ENCODE measurements at places on chromosomes 7 and 10.

- no peak for DNase-seq
Observed at GRCh38 chr10:126001576-126001975, 105.2 kb downstream of the FANK1 start.

DNA sequence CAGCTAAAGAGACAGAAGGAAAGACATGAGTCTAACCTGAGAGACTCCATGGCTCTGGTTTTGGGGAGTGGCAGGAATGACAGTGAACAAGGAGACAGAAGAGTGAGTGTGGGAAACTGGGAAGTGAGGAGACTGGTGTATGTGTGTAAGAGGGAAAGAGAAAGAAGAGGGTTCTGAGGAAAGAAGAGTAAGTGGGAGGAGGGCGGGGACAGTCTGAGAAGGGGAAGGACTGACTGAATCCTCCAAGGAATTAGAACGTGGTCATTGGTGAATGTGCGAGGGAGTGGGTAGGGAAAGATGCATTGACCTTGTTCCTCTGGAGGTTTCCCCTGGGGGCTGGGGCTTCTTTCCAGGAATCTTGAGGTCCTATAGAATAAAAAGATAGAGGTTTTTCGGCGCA lies 26.6 kb downstream of the WNT8B start:
- DNase-seq: no peak

- DNase-seq: no peak
Observed at GRCh38 chr7:83148776-83149175, 13.9 kb downstream of the PCLO start.

- DNase-seq: peak; percentile 73
Observed at GRCh38 chr7:144437370-144438191, 34.1 kb upstream of the NOBOX start.

DNA sequence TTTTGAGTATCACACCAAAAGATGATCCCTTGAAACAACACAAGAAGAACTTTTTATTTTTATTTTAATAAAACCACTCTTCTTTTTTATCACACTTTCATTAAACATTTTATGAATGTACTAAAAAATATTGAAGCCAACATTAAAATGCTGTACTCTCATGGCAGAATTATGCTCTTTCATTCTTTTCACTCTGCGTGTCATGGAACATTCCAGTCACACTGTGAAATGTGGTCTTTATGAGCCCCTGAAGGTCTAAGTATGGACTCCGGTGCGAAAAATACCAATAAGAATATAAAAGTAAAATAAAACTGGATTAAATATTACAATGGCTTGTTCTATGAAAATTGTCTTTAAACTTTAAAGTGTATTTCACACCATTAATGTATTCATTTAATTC lies 148.4 kb downstream of the TMEM26 start:
- no peak for DNase-seq

Measured in LoVo (cell line).